HepG2 (cell line): ENCODE measurements at places on chromosomes 16 and 17. TPM values are rescaled to one million over a fixed set of nuclear protein-coding genes. Genes with fewer than 3 reads are reported as not detected.

Gene DPH1
- total RNA-seq = 14.5 and 25.3 TPM in 2 replicates

- peaks cover 18% of the 10 kb centered on the region for H3K4me1 ChIP-seq
- no peak overlapping the region for H3K27ac ChIP-seq
- H3K27me3 ChIP-seq = no peaks in the 10 kb centered on the region
- DNase-seq = no peak
- H3K4me3 ChIP-seq = no peak overlapping the region
Measured at GRCh38 chr17:63701868-63702720, 2.2 kb upstream of the LIMD2 start.

Gene SLFN5
- total RNA-seq = 0.35 and 0.70 TPM in 2 replicates

Gene PAQR4
- total RNA-seq = 15.6 and 24.8 TPM in 2 replicates

DNA sequence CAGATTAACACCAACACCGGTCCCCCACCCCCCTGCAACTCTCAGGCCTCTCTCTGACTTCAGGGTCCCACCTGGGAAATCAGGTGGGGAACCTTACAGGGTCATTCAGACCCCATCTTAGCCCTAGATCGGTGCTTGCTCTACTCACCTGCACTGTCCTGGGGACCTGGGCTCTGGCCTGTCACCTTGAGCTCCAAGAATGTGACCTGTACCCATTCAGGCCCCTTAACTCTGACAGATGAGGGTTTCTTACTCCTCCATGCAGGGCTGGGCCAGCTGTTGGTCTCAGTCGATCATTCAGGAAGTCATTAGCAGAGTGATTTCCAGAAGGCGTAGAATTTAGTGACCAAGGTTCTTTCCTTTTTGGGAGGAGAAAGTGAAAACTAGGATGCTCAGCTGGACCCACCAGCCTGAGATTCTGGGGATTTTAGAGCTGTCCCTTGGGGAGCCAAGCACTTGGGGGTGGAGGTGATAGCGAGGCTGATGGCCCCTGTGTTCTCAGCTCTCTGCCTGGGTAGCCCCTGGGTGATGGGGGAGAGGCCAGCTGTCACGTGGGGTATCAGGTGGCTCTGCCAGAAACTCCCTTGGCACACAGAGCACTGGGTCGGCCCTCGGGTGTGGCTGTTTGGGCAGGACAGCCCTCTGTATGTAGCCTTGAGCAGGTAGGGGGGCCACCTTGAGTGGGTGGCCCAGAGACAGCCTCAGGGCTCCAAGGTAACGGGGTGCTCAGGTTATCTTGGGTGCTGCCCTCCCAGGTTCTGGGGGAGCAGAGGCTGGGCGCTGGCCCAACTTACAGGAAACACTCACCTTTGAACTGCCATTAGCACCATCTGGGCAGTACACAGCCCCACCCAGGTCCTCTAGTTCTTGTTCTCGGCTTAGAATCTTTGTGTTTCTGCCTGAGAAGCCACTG lies 724 bp downstream of the MVP start:
- DNase-seq = no peak
- H3K27me3 ChIP-seq = no peaks in the 10 kb centered on the region; the same call in 1 of the 3 replicates
- H3K36me3 ChIP-seq = no peaks in the 10 kb centered on the region
- peak overlapping the region; percentile 71 for H3K4me3 ChIP-seq
- peaks cover 91% of the 10 kb centered on the region for H3K4me1 ChIP-seq

GRCh38 chr16:24217461-24217860 lies 38.7 kb upstream of the CACNG3 start:
- H3K27me3 ChIP-seq = peaks cover 14% of the 10 kb centered on the region; the same call in 2 of the 3 replicates
- no peak overlapping the region for H3K27ac ChIP-seq
- no peak for DNase-seq
- H3K4me3 ChIP-seq = no peak overlapping the region
- no peaks in the 10 kb centered on the region for H3K4me1 ChIP-seq

Gene CORO6
- 0.42 TPM in 1 of 2 replicates, not detected in the other for total RNA-seq

Gene SRCIN1
- total RNA-seq = 0.90 and 1.2 TPM in 2 replicates

Gene RAB11FIP4
- 89.3 and 97.5 TPM in 2 replicates for total RNA-seq

- no peaks in the 10 kb centered on the region; the same call in 1 of the 2 replicates for H3K27me3 ChIP-seq
- H3K4me1 ChIP-seq = peaks cover 11% of the 10 kb centered on the region
- no peak for DNase-seq
- H3K36me3 ChIP-seq = no peaks in the 10 kb centered on the region
- H3K27ac ChIP-seq = peak overlapping the region; percentile 13
Measured at GRCh38 chr17:3788200-3788599, 12.8 kb downstream of the ITGAE start.

DNA sequence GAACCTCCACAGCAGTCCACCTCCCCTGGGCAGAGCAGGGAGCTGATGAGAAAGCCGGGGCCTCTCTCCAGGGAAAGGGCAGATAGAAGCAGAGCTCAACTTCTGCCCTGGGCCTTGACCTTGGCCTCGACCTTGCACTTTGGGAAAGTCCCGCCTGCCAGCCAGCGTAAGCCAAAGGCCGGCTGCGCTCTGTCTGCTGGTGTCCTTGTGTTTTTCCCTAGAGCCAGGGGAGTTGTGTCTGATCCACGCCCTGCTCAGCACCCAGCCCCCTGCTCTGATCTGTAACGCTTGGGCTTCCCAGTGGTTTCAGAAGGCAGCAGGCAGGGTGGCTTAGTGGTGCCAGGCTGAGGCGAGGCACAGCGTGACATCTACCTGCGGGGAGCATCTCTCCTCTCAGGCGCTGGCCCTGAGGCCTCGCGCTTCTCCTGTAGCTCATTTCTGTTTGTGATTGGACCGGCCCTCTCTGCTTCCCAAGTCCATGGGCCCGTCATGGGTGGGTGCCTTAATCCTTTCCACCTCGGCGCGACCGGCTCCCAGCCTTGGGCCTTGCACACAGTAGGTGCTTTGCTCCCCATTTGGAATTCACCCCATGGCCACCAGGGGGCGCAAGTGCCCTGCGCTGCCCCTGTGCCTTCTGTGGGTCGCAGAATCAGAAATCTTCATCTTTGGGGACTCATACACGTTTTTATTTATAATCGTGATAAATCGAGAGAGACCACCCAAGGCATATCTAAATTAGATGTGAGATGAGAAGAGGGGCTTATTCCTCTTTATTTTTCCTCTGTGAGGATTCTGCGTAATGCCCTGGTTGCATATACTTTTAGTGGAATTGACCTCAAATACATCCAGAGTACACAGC lies 24.2 kb downstream of the SGSH start:
- peaks cover 63% of the 10 kb centered on the region for H3K27me3 ChIP-seq
- peaks cover 44% of the 10 kb centered on the region for H3K4me1 ChIP-seq
- no peaks in the 10 kb centered on the region for H3K36me3 ChIP-seq
- no peak overlapping the region for H3K27ac ChIP-seq
- peak; percentile 48 for DNase-seq

DNA sequence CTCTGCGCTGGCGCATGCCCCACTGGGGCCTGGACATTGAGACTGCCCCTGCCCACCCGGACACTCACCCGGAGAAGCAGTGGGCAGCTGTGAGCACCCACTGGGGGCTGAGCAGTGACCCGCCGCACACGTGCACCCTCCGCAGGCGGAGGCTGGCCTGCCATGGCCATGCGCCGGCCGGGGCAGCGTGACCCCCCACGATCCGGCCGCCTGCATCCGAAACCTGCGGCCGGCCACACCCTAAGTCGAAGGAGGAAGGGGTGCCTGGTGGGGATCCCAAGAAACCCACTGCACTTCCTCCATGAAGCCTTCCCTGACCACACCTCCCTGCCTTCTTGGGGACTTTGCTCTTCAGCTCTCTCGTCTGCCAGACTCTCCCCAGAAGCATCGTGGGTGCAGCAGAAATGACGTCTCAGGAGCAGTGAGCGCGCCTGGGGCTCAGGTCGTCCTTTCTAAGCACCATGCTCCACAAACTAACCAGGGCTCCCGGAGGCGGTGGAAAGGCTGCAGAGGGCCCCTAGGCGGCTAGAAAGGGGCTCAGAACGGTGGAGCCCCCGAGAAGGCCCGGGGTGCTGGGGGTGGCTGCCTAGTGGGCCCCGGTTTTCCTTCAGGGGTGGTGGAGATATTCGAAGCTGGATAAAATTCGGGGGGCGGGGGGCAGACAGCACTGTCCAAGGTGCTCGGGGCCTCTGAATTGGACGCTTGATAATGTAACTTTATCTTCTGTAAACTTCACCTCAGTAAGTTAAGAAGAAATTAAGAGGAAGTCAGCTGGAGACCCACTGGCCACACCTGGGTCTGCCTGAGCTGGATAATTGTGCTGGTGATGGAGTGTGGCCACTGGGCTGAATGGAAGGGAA lies 1.5 kb downstream of the TPSG1 start:
- no peaks in the 10 kb centered on the region for H3K36me3 ChIP-seq
- no peak overlapping the region for H3K4me3 ChIP-seq
- DNase-seq = no peak
- peaks cover 10% of the 10 kb centered on the region for H3K4me1 ChIP-seq
- H3K27me3 ChIP-seq = peaks cover 10% of the 10 kb centered on the region

Gene CCL8
- not detected in 2 replicates for total RNA-seq

GRCh38 chr16:25390761-25391160 lies 133.1 kb upstream of the ZKSCAN2 start:
- no peak overlapping the region for H3K27ac ChIP-seq
- DNase-seq = no peak
- no peaks in the 10 kb centered on the region for H3K27me3 ChIP-seq
- no peak overlapping the region for H3K4me3 ChIP-seq
- no peaks in the 10 kb centered on the region for H3K36me3 ChIP-seq
- no peaks in the 10 kb centered on the region for H3K4me1 ChIP-seq

- H3K4me1 ChIP-seq = peaks cover 24% of the 10 kb centered on the region
- H3K27me3 ChIP-seq = no peaks in the 10 kb centered on the region
- H3K4me3 ChIP-seq = no peak overlapping the region
- H3K36me3 ChIP-seq = no peaks in the 10 kb centered on the region
- DNase-seq = peak; percentile 51
Measured at GRCh38 chr17:883586-883962, 96.0 kb downstream of the NXN start.

Gene ZNF385C
- 2.3 TPM in 2 replicates for total RNA-seq

- H3K27ac ChIP-seq = peak overlapping the region; percentile 12
- DNase-seq = peak; percentile 54
- H3K4me1 ChIP-seq = peaks cover 67% of the 10 kb centered on the region
- no peaks in the 10 kb centered on the region for H3K27me3 ChIP-seq
- H3K4me3 ChIP-seq = no peak overlapping the region
Measured at GRCh38 chr17:77148077-77148939, 7.5 kb downstream of the SEC14L1 start.

DNA sequence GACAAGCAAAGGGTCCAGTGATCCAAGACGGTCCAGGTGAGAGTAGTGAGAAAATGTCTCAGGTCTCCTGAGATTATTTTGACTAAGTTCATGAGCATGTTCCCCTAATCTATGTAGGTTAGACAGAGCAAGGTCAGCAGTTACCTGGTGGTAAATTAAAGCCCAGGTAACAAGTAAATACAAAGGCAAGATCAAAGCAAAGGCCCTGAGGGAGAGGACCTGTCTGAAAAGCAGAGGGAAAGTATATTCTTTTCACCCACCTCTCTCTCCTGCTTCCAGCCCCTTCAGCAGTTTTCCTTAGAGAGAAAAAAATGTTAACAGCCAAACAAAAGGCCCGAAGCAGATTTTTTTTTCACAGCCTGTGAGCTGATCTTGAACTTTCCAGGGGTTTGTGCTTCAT lies 302.7 kb downstream of the MAP2K6 start:
- no peak overlapping the region for H3K27ac ChIP-seq
- H3K4me3 ChIP-seq = no peak overlapping the region
- no peaks in the 10 kb centered on the region for H3K36me3 ChIP-seq
- no peaks in the 10 kb centered on the region for H3K27me3 ChIP-seq
- DNase-seq = no peak

GRCh38 chr16:72066747-72067146 lies 3.7 kb downstream of the HPR start:
- peak; percentile 72 for DNase-seq
- H3K4me1 ChIP-seq = peaks cover 78% of the 10 kb centered on the region
- no peaks in the 10 kb centered on the region for H3K27me3 ChIP-seq

DNA sequence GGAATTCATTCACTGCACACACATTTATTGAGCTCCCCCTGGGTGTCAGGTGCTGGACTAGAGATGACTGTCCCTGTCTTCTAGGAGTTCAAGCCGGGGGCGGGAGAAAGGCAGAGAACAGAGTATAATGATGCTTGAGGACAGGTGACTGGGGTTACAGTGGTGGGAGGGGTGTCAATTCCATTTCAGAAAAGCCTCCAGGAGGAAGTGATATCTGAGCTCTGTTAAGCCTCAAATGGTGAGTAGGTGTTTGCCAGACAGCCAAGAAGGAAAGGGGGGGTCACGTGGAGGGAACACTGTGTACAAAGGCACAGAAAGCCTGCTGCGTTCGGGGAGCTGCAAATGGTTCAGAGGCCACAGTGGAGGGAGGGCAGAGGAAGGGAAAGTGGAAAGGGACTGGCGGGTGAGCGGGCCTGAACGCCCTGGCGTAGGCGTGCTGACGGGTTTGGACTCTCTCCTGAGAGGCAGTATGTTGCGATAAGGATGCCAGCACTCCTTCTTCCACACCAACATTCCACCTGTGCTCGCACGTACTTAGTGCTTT lies 9.7 kb upstream of the NXPH3 start:
- no peak for DNase-seq
- H3K27me3 ChIP-seq = peaks cover 9% of the 10 kb centered on the region
- no peaks in the 10 kb centered on the region for H3K36me3 ChIP-seq
- H3K4me1 ChIP-seq = peaks cover 39% of the 10 kb centered on the region

- H3K27ac ChIP-seq = no peak overlapping the region
- H3K27me3 ChIP-seq = peaks cover 9% of the 10 kb centered on the region
- no peak overlapping the region for H3K4me3 ChIP-seq
Measured at GRCh38 chr17:8091033-8091687, 3.6 kb upstream of the ALOX12B start.

- no peaks in the 10 kb centered on the region for H3K4me1 ChIP-seq
- DNase-seq = no peak
- no peaks in the 10 kb centered on the region for H3K27me3 ChIP-seq
- no peak overlapping the region for H3K27ac ChIP-seq
- H3K4me3 ChIP-seq = no peak overlapping the region; the same call in 1 of the 2 replicates
Measured at GRCh38 chr17:70875729-70876310, 706.5 kb downstream of the KCNJ2 start.

DNA sequence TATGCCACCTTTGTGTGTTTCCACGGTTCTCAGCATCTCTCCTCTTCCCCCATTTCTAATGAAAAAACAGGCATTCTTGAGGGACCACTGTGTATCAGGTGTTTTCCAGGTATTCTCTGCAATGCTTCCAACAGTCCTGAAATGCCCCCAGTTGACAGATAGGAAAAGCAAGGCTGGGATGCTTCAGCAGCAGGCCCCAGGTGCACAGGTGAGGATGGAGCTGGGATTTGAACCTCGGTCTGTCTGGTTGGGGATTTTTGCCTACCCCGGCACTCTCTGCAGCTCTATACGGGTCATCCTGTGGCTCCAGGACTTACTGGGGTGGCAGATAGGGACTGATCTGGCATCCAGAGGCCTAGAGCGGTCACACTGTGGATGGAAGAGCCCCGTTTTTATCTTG lies 180.5 kb upstream of the GSE1 start:
- peaks cover 28% of the 10 kb centered on the region for H3K27me3 ChIP-seq
- H3K36me3 ChIP-seq = no peaks in the 10 kb centered on the region
- H3K4me1 ChIP-seq = peaks cover 20% of the 10 kb centered on the region
- no peak for DNase-seq
- H3K27ac ChIP-seq = no peak overlapping the region

DNA sequence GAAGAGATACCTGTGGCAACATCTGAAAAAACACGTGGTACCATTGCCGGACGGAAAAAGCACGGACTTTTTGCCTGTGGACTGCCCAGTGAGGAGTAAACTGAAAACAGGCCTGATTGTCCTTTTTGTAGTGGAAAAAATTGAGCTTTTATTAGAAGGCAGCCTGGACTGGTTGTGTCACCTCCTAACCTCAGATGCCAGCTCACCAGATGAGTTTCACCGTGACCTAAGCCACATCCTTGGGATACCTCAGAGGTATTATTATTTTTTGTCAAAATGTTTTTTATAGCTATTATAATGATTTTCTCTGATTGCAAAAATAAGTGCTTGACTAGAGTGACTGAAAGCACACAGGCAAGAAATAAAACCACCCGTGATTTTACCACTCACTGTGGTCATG lies 34.9 kb downstream of the RNF213 start:
- H3K27me3 ChIP-seq = no peaks in the 10 kb centered on the region
- no peak for DNase-seq
- H3K36me3 ChIP-seq = peaks cover 42% of the 10 kb centered on the region
- no peak overlapping the region for H3K27ac ChIP-seq
